ENCODE measurements at places on chromosomes 11 and 22.
A peak's percentile ranks its signal among the peaks of the same experiment; 100 is the strongest.

GRCh38 chr11:27397624-27398399, 34.8 kb upstream of the CCDC34 start:
- no peak for DNase-seq

GRCh38 chr11:123683428-123684170, 29.2 kb upstream of the SCN3B start:
- no peak for DNase-seq

DNA sequence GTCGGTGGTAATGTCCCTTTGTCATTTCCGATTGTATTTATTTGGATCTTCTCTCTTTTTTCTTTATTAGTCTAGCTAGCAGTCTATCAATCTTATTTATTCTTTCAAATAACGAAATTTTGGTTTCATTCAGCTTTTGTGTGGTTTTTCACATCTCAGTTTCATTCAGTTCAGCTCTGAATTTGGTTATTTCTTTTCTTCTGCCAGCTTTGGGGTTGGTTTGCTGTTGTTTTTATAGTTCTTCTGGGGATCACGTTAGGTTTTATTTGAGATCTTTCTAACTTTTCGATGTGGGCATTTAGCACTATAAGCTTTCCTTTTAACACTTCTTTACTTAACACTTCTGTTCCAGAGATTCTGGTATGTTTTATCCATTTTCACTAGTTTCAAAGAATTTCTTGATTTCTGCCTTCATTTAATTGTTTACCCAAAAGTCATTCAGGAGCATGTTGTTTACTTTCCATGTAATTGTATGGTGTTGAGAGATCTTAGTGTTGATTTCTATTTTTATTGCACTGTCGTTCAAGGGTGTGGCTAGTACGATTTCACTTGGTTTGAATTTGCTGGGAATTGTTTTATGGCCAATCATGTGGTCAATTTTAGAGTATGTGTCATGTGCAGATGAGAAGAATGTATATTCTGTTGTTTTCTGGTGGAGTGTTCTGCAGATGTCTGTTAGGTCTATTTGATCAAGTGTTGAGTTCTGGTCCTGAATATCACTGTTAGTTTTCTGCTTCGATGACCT, 7.7 kb upstream of the SCGB1D1 start:
- DNase-seq, result no peak

GRCh38 chr11:69509381-69509780, 27.9 kb downstream of the LINC01488 start:
- no peak for DNase-seq

DNA sequence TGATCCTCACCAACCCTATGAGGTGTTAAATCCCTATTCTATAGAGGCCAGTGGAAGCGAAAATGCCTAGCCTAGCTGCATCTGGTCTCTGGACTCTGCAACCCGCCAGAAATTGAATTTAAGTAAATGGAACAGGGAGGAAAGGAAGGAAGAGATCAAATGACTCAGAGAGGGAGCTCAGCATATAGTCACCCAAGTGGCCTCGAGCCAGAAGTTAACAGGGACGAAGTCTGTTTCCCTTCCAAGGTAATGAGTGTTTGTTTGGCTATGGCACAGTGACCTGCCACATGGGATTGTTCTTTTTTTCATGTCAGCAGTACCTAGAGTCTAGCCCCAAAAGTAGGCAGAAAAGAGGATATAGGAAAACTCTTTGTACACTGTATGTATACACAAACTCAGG, 66.3 kb downstream of the PAK1 start:
- DNase-seq, result no peak

GRCh38 chr11:122095681-122096262, 20.2 kb downstream of the BLID start:
- no peak for DNase-seq

DNA sequence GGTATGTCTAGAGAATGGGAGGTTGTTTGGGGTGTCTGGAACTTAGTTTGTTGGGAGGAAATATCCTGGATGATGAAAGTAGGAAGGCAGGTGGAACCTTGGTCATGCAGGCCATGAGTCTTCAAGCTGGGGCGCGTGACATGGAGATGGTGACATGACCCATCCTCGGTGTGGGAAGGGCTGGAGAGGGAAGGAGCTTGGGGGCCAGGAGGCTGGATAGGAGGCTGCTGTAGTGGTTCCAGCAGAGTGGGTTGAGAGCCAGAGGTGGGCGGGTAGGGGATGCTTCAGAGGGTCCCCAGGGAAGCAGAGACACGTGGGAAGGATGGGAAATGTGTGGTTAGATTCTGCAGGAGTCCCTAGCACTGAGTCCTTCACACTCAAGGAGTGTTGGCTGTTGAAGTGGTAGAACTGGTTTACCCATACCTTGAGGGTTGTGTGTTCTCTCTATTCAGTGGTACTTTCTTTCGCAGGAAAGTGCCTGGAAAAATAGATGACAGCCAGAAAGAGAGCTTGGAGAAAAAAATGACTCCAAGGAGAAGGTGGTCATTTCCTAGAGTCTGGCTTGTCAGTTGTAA, 56.8 kb downstream of the LDLRAD3 start:
- DNase-seq, result no peak

DNA sequence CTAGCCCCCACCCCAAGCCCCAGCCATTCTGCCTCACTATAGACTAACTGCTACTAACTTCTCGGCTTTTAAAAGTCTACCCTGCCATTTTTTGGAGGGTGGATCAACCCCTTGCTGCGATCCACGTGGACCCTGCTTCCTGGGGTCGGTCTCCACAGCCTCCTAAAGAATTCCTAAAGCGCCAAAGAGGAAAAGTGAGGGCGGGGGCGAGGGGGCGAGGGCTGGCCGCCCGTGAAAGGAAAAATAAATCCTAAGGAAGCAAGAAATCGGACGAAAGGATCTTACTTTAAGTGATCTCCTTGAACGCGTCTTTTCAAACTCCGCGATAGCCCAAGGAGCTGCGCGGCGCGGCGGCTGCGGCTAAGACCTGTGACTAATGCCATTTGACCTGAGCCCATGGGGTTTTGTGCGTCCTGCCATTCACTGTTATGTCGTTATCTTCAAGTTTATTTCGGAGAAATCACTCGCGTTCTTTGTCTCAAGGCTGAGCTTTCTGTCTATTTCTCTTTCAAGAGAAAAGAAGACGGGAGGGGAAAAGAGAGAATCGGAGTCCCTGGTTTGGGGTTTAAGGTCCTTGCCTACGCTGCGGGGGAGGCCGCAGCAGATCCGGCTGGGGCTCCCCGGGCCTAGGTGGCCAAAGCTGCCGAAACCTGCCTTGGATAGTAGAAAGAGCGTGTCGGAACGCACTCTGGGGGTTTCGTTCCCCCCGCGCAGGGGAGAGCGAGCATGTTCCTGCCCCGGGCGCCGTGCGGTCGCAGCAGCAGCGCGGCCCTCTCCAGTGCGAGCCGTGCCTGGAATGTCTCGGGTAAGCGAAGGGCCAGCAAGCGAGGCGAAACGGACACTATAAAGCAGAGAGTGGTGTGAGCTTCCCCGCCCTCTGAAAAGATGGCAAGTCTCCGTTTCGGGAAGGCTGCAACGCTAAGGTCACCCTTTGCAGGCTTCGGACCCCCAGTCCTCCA, 2.8 kb upstream of the DBX1 start:
- DNase-seq, result no peak

GRCh38 chr11:60835534-60835846, 6.4 kb upstream of the CCDC86 start:
- DNase-seq, result no peak

DNA sequence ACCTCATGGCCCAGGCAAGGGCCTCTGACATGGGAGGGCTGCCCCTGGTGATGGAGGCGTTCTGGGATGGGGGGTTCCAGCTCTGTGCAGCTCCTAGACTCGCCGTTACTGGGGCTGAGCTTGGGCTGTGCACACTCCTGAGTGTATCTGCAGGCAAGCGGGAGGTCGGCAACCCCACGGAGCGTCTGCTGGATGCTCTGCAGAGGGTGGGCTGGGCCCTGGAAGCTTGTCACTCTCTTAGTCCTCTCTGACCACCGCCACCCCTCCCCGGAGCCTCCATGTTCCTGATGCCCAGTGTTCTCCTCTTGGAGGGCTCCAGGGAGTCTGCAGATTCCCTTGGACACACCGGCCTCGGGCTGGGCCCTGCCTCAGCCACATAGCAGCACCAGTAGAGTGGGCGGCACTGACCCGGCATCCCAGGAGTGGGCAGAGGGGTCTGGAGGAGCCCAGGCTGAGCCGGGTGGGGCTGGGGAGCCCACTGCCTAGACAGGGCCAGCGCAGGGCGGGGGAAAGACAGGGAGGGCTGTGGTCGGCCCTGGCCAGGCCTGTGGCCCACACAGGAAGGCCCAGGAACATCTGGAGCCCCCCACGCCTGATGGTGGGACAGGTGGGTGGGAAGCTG, 20.6 kb upstream of the MUC5B start:
- peak; percentile 53 for DNase-seq

DNA sequence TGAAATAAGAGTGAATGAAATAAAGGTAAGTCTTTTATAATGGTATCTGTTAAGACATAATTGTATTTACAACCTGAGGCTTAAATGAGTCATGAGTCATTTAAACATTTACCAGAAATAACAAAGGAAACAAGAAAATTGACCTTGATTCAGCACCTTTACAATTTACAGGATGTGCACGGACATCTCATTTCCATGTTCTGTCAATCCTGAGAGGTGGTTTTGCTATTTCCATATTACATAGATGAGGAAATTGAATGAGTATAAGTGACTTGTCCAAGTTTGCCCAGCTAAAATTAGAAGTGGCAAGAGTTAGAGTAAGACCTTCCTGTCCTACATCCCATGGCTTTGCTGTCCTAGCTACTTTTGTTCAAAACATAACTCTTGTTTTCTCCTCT, 89.1 kb downstream of the TRIM44 start:
- DNase-seq, result no peak

GRCh38 chr11:1516273-1517067, 29.9 kb upstream of the MOB2 start:
- no peak for DNase-seq

DNA sequence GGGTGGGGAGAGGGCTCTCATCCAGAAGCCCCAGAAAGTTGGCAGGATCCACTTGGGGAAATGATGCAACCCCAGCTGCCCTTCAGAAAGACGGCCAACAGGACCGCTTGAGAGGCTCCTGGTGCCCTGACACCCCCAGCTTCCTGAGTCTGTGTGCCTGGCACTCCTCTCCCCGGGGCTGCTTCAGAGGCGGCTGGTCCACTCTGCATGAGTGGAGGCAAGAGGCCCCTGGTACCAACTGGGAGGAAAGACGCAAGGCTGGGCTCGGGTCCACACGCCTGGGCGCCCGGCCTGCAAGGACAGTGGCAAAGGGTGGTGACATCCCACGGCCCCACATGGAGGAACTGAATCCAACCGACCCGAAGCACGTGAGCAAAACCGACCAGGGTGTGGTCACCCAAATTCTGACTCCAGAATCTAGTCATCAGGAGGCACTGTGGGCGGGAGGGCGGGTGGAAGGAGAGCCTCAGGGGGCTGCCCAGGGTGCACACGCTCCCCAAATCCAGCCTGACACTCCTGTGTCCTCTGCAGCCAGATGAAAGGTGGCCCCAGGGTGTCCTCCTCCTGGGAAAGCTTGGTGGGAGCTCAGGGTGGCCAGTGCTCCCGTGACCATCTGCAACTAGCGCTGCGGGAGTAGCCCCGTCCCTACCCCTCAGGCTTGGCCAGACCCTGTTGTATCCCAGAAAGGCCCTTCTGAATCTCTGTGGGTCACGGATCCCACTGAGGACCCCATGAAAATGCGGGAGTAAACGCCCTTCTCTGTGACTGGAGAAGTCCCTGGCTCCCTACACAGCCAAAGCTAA, 3.7 kb downstream of the RNH1 start:
- no peak for DNase-seq

DNA sequence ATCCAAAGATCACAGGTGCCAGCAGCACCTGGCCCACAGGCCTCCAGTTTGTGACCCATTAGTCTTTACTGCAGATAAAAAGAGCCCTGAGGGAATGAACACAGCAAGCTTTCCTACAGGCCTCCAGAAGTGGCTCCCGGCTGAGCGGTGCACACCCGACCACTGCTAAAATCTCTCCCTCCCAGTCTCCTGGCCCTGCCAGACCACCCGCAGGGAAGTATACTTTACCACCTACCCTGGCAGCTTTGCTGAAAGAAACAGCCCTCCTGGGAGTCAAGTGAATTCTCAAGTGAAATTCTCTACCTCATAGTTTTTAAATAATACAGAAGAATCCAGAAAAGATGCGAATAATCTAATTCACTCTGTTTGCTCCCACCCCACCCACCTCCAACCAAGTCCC, 15.4 kb upstream of the MTNR1B start:
- no peak for DNase-seq

DNA sequence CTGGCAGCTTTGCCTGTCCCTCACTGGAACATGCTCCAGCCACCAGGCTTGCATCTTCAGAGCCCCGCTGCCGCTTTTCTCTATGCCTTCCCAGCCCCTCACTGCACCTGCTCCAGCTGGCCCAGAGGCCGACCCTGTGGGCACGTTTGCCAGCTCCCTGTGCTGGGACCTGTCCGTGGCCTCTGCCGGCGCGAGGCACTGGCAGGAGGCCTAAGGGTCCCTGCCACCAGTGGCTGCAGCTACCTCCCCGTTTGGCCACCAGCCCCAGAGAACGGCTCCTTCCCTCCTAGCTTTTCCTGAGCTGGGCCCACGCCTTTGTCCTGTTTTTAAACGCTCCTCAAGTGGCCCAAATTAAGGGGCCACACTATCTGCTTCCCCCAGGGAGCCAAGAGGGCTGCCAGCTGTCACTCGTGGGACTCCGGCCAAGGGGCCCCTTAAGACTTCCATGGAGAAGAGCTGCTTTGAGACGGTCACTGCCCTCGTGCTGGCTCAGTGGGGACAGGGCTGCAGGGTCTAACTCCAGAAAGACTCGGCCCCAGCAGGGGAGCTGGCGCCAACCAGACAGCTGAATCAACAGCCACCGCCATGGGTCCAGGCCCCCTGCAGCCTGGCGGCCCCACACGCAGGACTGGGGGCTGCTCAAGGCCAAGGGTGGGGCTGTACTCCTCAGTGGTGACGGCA, 24.6 kb upstream of the WNT7B start:
- no peak for DNase-seq

GRCh38 chr22:46402505-46402904, 67.0 kb downstream of the TRMU start:
- DNase-seq, result no peak

- DNase-seq, result no peak
These were observed 194.1 kb upstream of the TENM4 start for GRCh38 chr11:79634905-79635304.

DNA sequence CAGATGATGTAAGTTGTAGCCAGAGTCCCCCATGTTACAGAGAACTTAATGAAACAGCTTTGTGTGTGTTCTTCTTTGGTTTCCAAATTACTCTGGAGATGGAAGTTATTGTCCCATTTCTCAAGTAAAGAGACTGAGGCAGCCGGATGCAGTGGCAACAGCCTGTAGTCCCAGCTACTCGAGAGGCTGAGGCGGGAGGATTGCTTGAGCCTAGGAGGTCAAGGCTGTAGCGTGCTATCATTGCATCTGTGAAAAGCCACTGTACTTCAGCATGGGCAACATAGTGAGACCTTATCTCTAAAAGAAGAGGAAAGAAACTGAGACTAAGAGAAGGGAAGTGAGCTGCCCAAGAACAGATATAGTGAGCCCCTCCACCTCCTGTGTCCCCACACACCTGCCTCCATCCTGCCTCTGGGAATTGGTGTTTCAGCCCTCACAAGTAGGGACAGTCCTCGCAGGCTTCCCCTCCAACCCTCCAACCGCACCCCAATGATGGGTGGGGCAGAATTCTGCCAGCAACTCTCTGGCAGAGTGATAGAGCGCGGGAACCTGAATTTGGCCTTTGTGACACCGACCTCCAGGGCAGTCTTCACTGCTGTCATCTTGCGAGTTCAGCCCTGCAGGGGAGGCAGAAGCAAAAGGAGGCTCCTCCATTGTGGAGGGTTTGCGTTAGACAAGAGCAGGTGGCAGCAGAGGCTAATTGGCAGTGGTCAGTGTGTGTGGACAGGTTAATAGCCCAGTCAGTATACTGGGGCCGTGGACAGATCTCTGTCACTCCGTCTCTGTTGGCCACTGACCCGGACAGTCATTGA, 1.6 kb downstream of the PDXP start:
- peak; percentile 46 for DNase-seq
